ENCODE measurements at places on chromosomes 1 and 21.

DNA sequence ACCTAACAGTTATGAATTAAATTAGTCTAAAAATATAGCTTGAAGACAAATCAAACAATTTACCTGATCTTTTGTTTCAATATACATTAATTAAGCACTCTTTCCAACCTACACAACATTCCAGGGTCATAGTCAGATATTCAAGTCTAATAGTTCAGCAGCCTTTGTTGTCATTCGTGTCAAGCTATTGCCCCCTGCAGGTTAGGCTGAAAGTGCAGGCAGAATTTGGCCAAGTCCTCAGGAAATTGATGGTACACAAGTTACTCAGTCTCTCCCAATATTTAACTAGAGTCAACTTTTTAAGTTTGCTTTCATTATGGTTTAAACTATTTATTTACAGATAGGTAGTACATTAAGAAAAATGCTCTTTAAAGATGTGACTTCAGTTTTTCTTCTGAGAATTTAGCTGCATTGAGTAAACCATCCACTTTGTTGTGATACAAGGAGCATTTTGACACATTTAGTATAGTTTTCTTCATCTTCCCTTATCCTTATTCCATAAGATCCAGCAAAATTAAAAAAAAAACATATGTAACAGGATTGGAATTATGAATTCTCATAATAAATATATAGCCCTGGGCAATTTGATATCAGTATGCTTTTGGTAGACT, 130.3 kb upstream of the DPYD start:
- DNase-seq, result peak; percentile 82

DNA sequence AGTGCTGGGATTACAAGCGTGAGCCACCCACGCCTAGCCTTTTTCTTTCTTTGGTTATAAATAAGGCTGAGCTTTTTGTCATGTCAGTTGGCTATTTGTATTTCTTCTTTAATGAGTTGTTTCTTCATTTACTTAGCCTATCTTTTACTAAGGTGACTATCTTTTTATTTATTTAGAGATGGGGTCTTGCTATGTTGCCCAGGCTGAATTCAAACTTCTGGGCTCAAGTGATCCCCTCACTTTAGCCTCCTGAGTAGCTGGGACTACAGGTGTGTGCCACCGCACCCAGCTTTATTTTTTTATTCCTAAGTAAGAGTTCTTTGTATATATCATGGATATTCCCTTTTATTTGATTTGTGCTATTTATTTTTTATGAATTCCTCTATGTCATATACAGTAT, 11.9 kb downstream of the DMBX1 start:
- DNase-seq, result no peak

- DNase-seq, result no peak
Observed at GRCh38 chr1:156851779-156852417, 7.0 kb downstream of the INSRR start.

DNA sequence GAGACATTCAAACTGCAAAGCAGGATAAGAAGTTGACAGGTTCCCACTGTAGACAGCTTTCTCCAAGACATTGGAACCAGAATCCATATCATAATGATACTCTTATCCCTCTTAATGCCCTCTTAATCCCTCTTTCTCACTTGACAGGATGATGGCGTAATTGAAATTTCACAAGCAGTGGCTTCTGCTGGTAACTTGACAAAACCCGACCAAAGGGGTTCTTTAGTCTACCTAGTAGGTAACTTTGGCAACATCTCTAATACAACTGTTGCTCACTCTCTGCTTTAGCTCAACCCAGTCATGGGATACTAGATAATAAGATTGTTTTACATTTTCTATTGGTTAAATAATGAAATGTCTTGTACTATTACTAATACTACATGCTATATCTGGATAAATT, 34.7 kb downstream of the S100A10 start:
- DNase-seq, result no peak

DNA sequence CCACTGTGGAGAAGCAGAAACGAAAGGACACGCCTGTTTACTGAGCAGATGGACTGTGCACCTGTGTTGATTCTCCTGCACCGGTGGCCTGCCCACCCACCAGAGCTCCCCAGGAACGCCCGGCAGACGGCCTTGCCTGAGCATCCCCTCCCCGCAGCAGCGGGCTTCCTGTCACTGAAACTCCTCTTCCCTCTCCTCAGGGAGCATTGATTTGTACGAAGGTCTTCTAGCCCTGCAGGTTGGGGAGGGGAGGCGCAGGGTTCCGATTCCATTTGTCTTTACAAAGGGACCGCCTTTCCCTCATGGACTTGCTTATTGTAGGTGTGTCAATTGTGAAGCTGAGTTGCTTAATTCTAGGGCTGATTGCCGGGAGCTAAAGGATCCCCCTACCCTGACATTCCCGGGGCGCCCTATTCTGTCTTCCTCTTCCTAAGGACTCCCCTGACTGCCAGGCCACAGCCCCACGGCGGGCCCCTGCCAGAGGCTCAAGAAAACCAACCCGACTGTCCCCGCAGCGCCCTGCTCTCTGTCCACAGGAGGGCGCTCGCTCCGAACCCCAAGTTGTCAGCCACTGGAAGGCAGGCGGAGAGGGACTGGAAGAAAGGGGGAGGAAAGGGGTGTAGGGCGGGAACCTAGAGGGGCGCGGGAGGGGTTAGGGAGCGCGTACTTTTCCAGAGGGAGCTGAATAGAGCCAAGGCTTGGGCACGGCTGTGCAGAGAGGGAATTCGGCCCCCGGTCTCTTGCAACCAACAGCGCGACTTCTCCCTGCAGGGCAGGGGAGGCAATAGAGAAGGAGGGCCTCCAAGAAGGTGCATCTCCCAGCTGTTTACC, 2.8 kb downstream of the S100A6 start:
- DNase-seq, result no peak

- no peak for DNase-seq
Observed at GRCh38 chr1:20329793-20330542, 39.3 kb downstream of the VWA5B1 start.

DNA sequence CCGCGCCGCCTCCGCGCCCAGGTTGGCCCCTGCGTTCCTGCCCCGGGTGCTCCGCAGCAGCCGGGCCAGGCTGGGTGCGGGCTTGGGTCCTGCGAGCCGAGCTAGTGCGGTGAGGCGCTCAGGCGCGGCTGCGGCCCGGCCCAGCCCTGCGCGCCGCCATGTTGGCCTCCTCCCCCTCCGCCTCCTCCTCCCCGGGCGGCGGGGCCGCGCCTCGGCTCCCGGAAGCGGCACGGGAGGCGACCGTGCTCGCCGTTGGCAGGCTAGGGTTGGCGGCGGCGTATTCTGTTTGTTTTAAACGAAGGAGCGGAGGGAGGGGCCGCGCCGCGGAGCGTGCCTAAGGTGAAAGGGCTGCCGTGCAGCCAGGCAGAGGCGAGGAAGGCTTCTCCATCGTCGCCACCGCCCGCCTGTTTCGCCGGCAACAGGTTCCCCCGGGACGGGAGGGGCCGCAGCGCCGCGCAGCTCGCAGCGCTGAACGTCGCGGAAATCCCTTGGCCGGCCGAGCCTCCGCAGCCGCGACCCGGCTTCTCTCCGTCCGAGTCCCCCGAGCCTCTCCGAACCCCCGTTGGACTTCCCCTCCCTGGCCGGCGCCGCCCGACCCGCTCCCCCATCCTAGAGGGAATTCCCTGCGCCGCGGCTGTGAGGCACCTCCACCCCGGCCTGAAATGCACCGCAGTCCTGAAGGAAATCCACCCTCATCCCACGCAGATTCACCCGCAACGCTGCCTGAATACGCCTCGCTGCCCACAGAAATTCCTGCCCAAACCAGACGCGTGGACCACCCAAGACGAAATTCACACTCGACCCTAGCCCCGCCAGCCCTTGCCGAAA, at the start of gene USP24:
Gene USP24 (minus strand): TSS at position 171 of the 828 bp plus-strand sequence. CDS start 251 bp downstream, outside the sequence.
- peak; percentile 84 for DNase-seq

DNA sequence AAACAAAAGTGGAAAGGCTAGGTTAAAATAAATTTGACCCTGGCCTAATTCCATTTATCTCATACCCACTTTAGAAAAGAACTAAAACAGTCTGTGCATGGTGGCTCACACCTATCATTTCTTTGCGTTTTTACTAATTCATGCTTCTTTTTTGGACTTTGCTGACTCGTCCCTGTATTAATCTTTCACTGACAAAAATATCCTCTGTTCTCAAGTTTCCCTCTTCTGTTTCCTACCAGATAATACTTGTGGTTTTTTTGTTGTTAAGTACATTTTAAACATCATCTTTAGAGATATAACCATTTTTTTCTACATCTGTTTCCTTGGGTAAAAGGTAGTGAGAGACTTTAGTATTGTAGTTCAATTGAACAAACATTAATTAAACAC, 11.5 kb downstream of the CNST start:
- no peak for DNase-seq

DNA sequence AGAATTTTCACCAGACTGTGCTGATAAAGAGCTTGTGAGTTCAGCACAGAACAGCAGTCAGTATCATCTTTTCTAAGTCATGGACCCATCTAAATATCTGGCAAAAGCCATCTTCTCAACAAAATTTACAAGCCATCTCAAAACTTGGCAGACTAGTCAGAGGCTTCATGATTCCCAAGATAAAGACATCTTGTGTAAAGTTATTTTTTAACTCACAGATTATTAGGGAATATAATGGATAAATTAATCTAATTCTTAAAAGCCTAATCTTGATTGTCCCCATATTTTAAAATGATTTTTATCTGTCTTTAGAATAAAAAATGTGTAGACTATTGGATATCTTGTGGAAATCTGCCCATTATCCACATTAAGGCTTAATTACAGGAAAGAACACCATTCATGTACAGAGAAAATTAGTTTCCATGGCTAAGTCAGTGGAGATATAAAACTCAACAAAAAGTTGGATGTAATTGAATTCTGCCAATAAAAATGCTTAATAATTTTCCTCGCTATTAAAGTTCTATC, 159.8 kb downstream of the ZP4 start:
- no peak for DNase-seq

GRCh38 chr1:86082183-86082582, 74.4 kb downstream of the COL24A1 start:
- DNase-seq, result no peak

DNA sequence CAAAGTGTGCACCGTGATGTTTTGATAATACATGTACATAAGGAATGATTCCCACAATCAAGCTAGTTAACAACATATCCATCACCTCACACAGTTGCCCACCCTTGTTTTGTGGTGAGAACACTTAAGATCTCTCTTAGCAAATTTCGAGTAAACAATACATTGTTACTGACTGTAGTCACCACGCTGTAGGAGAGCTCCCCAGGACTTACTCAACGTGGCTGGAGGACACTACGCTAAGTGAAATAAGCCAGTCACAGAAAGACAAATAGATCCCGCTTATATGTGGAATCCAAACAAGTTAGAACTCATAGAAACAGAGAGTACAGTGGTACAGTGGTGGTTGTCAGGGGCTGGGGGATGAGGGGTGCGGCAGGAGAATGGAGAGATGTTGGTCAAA, 24.8 kb downstream of the GPR137B start:
- no peak for DNase-seq

GRCh38 chr1:55257958-55258357, 42.8 kb upstream of the USP24 start:
- peak; percentile 57 for DNase-seq

GRCh38 chr1:5254975-5255374, 600.6 kb downstream of the AJAP1 start:
- DNase-seq, result no peak

GRCh38 chr1:179077396-179077795, 4.5 kb upstream of the TOR3A start:
- DNase-seq, result no peak

DNA sequence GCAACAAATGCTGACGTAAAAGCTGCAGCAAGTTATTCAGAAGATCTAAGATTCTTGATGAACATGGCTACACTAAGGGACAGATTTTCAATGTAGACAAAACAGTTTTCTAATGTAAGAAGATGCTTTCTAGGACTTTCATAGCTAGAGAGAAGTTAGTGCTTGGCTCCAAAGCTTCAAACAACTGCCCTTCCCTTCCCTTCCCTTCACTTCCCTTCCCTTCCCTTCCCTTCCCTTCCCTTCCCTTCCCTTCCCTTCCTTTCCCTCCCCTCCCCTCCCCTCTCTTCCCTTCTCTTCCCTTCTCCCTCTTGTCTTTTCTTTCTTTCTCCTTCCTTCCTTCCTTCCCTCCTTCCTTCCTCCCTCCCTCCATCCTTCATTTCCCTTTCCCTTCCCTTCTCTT, 365.3 kb upstream of the ADGRL4 start:
- DNase-seq, result no peak

GRCh38 chr1:92563457-92564216, 76.9 kb upstream of the GFI1 start:
- DNase-seq, result no peak

DNA sequence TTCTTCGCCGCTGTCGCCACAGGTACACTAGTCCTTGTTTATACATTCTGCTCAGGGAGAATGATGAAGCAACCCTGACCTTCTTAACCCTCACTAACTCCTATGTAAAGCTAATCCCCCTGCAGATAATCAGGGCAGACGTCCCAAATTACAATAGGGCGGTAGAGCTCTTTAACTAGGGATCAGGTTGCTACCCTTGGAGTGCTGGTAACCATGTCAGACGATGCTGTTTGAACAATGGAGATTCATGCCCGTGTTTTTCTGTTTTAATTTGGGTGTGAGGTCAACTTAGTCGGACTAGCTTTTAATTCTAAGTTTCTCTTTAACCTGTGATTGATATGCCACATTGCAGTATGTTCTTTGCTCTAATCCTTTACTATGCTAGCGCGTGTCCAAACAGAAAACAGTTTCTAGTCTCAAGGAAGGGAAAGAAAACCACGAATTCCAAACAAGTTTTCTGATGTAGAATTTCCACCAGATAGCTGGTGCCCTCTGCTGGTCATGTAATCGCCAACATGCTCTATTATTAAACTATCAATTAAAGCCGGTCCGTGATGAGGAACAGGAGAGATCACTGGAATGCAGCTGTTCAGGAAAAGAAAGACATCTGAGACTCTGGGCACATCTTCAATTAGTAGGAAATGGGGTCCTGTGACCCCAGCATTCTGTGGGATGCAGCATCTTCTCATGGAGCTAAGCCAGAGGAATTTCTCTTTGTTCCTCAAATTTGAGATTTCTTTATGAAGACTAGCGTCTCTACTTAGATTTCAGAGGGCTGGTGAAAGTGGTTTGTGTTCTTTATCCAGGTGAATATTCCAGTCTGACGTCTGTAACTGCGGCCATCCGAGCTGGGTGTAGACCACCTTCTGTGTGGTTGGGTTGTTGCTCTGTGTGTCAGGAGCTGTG, 18.3 kb upstream of the VAMP3 start:
- DNase-seq, result peak; percentile 34

GRCh38 chr21:40386294-40386911, 460.6 kb downstream of the DSCAM start:
- DNase-seq, result peak; percentile 52

- no peak for DNase-seq
Observed at GRCh38 chr1:159040206-159040605, 30.5 kb downstream of the IFI16 start.

- no peak for DNase-seq
Observed at GRCh38 chr1:82160036-82160435, 359.3 kb downstream of the ADGRL2 start.

- no peak for DNase-seq
Observed at GRCh38 chr1:224959656-224960055, 30.2 kb downstream of the DNAH14 start.
